ENCODE measurements at places on chromosomes 16 and 17.

DNA sequence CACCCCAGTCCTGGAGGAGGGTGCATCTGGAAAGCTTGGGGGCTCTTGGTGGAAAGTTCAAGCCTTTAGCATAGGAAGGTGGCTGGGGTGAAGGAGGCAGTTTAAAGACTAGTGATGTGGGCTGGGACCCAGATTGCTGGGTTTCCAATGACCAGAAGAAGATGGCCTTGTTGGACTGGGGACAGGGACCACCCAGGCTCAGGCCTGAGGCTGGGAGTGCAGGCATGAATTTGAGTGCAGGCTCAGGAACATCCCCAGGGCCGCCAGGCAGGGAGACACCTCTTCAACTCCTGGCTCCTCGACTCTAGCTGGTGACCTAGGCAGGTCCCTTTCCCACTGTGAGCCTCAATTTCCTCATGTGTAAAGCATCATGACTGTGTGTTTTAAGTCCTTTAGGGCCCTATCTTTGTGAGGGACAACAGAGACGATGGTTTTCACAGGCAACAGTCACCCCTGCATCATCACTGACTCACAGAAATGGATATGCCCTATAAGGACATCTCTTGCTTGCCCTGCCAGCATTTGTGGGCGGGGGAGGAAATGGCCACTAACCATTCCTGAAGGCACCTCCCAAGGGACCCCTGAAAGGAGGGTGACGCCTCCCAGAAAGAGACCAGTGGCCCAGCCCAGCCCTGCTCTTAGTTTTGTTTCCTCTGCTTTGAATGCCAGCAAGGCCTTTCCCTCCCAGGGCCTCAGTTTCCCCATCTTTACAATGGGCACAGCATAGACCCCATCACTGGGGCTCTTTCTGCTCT, 11.1 kb downstream of the NLRC5 start:
- no peak for DNase-seq

GRCh38 chr16:72847187-72848027, 200.5 kb downstream of the ZFHX3 start:
- DNase-seq = no peak

- DNase-seq = no peak
These were observed 34.5 kb upstream of the CLEC18B start for GRCh38 chr16:74455619-74456289.

GRCh38 chr16:50213939-50214519, 52.3 kb upstream of the ADCY7 start:
- no peak for DNase-seq
